Lower lobe of right lung (tissue), 2 donors: ENCODE measurements at places on chromosomes 5 and 9.

GRCh38 chr5:16461026-16461425 lies 4.6 kb downstream of the ZNF622 start:
- DNase-seq, result no peak

- no peak for DNase-seq
Measured at GRCh38 chr5:33182986-33183385, 257.8 kb upstream of the TARS1 start.

GRCh38 chr9:6433410-6433809 lies 20.4 kb downstream of the UHRF2 start:
- DNase-seq, result no peak

GRCh38 chr5:31993165-31993961 lies 180.8 kb downstream of the GOLPH3 start:
- no peak for DNase-seq

- no peak for DNase-seq
Measured at GRCh38 chr9:73133022-73133651, 18.5 kb upstream of the ANXA1 start.

GRCh38 chr5:74282490-74282889 lies 358.0 kb downstream of the ENC1 start:
- no peak for DNase-seq

DNA sequence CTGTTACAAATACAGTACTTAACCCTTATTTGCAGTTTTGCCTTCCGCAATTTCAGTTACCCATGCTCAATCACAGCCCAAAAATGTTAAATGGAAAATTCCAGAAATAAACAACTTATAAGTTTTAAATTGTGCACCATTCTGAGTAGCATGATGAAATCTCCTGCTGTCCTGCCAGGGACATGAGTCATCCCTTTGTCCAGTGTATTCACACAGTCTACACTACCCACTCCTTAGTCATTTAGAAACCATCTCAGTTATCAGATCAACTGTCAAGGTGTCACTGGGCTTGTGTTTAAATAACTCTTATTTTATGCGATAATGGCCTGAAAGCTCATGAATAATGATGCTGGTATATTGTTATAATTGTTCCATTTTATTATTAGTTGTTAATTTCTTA lies 95.8 kb downstream of the PLCXD3 start:
- DNase-seq, result no peak

GRCh38 chr5:140821375-140822280 lies at the start of gene PCDHA5:
Gene PCDHA5 (plus strand): TSS chr5:140821613.
- DNase-seq, result no peak

DNA sequence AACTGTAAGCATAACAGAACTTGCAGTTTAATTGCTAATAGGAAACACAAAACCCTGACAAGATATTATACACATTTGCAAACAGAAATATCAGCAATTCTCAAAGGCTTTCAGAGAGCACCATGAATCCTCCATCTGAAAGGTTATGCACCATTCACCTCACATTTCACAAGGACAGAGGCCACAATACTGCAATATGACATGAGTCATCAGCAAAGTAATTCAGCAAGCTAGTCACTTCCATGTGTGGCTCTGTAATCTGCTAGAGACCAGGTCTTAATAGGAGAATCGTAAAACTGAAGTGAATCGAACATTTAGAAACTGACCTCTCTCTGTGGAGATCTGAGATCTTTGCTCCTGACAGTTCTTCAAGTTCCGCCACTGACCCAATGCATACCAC lies 28.3 kb downstream of the IARS1 start:
- no peak for DNase-seq

DNA sequence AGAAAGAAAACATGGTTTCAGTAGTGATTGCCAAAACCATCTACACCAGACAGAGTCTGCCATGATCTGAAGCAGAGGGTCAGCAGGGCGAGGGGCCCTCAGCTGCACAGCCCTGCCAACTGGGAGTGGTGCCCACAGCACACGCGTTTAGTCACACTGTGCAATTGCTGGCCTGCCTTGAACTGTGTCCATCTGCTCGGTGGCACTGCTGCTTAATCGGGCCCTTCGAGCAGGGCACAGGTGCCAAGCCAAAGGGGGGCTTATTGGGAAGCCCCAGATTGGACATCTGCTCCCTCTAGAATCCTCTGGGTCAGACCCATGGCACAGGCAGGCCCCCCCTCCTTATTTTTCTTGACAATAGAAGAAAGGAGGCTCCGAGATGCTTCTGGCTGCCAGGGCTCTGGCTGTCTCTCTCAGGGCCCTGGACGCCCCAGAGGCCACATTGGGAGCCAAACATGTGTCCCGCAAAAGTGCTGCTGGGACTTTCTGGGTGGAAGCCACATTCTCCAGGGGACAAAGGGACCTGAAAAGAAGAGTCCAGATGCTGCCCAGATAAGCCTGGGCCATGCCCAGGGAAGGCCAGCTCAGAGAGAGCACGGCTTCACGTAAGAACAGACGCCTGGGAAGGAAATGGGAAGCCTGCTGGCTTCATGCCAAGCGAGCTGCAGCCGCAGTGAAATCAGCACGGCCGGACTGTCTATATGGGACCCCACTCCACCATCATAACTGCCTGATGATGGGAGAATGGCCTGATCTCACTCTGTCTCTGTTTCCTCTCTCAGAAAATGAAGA lies 349.2 kb downstream of the GADD45G start:
- DNase-seq, result no peak

GRCh38 chr5:157366741-157367674 lies 93.0 kb upstream of the NIPAL4 start:
- DNase-seq, result no peak

DNA sequence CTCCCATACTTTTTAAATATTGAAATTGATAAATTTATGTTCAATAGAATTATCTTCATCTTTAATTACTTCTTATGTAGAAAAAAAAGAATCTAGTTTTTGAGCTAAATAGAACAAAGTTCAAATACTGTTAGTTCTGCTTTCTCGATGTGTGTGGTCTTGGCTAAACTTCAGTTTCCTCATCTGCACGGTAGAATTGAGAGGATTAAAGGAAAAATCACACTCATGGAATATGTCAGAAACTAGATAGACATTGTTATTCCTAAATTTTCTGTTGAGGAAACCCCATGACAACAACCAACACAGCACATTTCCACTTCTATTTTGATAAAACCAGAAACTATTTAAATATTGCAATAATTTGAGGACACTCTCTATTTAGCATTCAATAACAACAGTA lies 100.3 kb downstream of the MUSK start:
- no peak for DNase-seq
